ENCODE measurements at places on chromosomes 5 and 9. TPM values are rescaled to one million over a fixed set of nuclear protein-coding genes. Genes with fewer than 3 reads are reported as not detected.

GRCh38 chr9:36146651-36147050, 10.1 kb downstream of the GLIPR2 start:
- H3K36me3 ChIP-seq: no peaks in the 10 kb centered on the region
- no peak overlapping the region for H3K4me3 ChIP-seq
- peaks cover 14% of the 10 kb centered on the region for H3K4me1 ChIP-seq
- H3K27me3 ChIP-seq: no peaks in the 10 kb centered on the region
- DNase-seq: no peak

DNA sequence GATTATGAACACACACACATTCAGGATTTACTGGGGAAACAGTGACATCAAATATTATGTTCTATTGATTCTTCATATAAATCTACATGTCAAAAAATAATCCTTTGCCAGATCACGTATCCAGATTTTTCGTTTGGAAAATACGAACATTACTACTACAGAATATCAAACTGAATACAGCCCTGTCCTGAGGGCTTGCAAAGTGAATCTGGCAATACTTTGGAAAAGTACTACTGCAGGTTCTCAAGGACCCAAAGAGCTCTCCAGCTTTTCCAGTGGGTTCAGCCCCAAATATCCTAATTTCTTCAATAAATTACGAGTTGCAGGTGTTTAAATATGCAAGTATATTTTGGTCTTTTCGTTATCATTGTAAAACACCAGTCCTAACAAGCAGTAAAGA, 411 bp upstream of the NDUFS4 start:
- DNase-seq: no peak
- peaks cover 11% of the 10 kb centered on the region for H3K4me1 ChIP-seq
- H3K27ac ChIP-seq: peak overlapping the region; percentile 68

- H3K4me1 ChIP-seq: no peaks in the 10 kb centered on the region
- DNase-seq: no peak
- H3K4me3 ChIP-seq: no peak overlapping the region
- H3K36me3 ChIP-seq: no peaks in the 10 kb centered on the region
- H3K27ac ChIP-seq: no peak overlapping the region
These were observed 37.0 kb downstream of the MAMDC2 start for GRCh38 chr9:70080481-70081119.

DNA sequence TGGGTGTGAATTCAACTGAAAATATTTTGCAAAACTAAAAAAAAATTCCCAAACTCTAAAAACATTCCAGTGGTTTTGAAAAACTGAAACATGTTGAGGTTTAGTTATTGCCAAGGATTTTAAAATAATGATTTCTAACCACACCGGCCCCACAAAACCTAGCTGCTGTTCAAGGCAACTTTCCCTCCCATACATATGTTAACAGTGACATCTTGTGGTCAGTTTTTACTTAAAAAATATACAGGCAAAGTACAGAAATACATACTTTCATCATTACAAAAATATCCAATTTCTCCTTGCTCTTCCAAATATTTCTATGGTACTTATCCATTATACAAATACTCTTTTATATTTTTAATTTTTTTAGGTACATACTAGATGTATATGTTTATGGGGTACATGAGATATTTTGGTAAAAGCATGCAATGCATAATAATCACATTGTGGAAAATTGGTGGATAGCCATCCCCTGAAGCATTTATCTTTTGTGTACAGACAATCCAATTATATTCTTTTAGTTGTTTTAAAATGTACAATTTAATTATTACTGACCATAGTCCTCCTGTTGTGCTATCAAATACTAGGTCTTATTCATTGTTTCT, 34.4 kb upstream of the MRPS30 start:
- no peak overlapping the region for H3K27ac ChIP-seq
- no peak overlapping the region for H3K4me3 ChIP-seq
- no peak for DNase-seq

NDUFB6 gene
- 77.0 TPM for total RNA-seq

PLAC8L1 gene
- not detected for total RNA-seq

Data from colonic mucosa (tissue), 4 donors.